ENCODE measurements at places on chromosomes 6 and 20. TPM values are rescaled to one million over a fixed set of nuclear protein-coding genes. Genes with fewer than 3 reads are reported as not detected.

DNA sequence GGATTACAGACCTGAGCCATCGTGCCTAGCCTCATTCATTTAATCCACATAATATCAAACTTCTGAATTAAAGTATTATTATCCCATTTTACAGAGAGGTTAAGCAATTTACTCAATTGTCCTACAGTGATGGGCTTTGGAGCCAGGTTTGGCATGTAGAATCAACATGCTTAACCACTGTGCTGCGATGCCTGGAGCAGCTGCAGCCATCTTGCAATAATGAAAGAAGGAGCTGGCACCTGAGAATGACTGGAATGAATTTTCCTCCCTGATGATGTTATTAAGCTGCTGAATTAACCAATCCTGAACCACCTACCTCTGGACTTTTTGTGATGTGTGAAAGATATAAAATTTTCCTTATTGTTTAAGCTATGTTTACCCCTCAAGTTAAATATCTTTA is 13.1 kb upstream of the CCND3 start:
- no peak for DNase-seq

DNA sequence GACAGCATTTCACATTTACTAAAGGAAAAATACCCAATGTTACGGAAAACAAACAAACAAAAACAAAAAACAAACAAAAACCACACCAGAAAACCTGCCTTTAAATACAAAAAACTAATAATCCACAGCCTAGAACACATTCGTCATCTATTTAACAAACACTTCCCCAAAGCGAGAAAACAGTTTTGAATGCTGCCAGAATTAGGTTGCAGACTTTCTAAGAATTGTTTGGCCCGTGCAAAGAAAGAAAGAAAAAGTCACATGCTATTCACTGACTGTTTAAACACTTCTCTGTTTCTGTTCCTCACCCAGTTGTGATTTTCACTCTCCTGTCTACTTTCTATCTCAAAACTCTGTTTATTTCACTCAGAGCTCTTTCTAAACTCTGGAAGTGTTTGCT is 52.5 kb downstream of the BCAS1 start:
- no peak for DNase-seq

GRCh38 chr6:157293780-157294179 is 29.5 kb downstream of the TMEM242 start:
- DNase-seq = no peak

DNA sequence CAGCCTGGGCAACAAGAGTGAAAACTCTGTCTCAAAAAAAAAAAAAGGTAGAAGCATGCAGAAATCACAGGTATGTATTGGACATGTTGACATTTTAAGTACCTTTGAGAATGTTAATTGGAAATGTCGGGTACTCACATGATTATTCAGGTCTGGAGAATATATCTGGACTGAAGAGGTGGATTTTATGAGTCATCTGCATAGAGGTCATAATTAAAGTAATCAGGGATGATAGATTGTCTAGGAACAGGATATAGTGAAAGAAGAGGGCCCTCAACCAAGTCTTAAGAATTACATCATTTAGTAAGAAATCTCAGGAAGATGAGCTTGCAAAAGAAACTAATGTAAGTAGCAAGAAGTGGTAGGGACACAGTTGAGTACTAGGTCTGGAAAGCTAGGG is 212.5 kb downstream of the UTRN start:
- DNase-seq = no peak

The ZNF311 gene
- polyA plus RNA-seq = 6.3 TPM

DNA sequence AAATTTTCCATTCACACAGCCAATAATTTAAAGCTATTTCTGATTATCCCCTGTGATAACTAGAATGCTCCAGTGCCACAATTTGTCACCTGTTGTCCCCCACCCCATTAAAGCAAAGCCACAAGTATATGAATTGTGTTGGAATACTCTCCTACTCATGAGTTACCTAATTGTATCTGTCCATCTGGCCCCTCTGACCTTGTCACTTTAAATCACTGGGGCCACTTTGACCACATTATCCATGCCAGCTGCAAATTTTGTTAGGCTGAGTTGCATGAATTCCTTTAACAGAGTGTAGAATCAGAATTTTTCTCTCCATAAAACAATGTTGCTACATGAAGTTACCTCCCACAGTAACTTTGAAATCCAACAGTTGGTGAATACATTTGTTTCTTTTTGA is 204.6 kb downstream of the MEI4 start:
- no peak for DNase-seq

The ENTPD6 gene
- 37.2 TPM for polyA plus RNA-seq

The TRDN gene
- 2.6 TPM for polyA plus RNA-seq

The CMTR1 gene
- 47.1 TPM for polyA plus RNA-seq

- DNase-seq = no peak
Measured at GRCh38 chr20:38345643-38346042, 639 bp upstream of the LBP start.

The ATRN gene
- 54.2 TPM for polyA plus RNA-seq
